ENCODE measurements at places on chromosomes 12 and 14.
A peak's percentile ranks its signal among the peaks of the same experiment; 100 is the strongest.

GRCh38 chr12:13596714-13597113, 384.7 kb downstream of the GRIN2B start:
- DNase-seq: no peak

DNA sequence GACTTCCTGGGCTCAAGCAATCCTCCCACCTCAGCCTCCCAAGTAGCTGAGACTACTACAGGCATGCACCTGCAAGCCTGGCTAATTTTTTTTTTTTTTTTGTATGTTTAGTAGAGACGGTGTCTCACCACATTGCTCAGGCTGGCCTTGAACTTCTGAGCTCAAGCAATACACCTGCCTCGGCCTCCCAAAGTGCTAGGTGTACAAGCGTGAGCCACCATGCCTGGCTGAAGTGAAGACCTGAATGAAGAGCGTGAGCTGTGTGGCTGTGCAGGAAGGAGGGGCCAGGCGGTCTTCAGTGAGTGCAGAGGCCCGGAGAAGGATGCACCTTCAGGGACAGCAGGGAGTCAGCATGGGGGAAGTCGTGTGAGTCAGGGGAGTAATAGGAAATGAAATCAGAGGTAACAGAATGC, 14.9 kb upstream of the NFKBIA start:
- DNase-seq: no peak

DNA sequence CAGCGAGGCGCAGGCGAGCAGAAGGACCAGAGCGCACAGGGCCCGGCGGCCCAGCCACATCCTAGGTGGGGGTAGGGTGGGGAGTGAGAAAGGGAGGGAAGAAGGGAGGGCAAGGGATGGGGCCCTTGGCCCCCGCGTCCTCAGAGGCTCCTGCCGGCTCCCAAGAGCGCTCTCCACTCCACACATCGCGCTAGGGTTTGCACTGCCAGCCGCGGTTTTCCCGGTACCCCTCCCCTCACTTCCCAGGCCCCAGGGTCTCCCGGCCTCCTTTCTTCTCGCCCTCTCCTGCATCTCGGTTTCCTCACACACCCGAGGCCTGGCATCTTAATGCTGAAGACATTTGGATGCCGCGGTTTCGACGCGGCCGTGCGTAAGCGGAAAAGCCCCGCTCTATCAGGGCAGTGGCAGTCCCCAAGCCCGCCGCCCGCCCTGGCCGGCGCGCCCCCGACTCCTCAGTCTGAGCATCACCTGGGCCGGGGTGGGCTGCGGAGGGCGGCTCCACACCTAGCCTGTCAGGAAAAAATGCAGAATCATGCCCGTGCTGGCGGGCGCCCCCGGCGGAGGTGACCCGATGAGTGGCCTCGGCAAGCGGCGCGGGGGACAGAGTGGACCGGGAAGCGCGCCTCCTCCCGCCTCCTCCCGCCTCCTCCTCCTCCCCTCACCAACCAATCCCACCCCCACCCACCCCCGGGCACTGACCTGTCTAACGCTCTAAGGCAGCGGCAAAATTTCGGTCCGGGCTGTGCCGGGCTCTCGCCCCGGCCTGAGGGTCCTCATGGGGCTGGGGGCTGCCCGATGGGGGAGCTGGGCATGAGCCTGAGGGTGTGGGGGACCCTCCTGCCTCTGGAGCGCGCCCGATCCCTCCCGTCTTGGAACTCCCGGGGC, 686 bp downstream of the B4GALNT1 start:
- peak; percentile 40 for DNase-seq

DNA sequence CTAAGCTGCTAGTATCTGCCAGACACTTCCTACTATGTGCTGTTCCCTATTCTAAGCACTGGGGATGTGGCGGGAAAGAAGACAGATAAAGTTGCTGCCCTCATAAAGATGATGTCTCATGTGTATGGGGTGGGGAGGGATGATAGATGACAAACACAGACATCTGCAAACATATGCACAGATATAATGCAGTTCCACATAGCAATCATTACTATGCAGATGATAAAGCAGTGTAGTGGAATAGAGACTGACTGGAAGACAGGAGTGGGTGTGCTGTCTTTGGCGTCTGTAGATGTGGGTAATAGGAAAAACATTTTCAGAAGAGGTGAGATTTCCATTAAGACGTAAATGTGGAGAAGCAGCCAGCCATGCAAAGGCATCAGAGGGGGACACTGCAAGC, 243.6 kb downstream of the DPY19L2 start:
- DNase-seq: no peak

DNA sequence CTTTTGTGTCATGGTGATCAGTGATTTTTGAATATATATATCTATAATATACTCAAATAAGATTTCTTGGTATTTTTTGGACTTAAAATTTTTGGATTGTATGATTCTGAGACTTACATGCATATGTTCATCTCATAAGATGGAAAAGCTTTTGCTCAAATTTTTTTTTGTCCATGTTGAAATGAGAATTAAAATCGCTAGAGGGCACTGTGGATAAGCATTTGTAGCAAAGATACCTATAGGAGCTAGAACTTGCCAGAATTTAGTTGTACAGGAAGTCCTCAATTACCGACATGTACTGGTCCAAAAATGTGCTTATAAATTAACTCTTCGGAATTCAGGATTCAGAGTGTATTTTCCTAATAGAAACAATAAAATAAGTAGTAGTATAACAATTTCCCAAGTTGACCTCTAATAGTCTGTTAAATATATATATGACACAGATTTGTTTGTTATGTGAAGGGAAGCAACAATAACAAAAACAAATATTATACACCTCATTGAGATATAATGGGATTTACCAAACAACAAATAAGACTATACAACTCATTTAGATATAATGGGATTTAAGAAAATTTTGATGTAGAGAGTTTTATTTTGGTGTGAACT, 179.6 kb downstream of the TMEM117 start:
- DNase-seq: peak; percentile 55

DNA sequence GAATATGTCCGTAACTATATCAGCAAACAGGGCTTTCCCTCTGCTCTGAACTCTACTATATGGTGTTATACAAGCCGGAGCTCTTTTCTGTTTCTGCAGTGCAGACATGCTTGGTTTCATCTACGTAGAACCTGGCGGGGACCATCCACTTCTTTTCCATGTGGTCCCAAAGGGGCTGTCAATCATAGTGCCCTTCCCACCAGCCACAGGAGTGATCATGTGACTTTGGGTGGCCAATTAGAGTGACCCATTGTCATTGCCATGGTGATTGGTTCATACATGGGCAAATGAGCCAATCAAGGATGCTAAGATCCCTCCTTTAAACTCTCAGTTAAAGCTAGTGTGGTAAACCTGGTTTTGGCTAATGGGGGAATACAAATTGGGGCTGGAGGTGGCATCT, 281.3 kb downstream of the TMEM132D start:
- DNase-seq: no peak

GRCh38 chr14:68683326-68683725, 109.5 kb downstream of the ZFP36L1 start:
- DNase-seq: peak; percentile 64

DNA sequence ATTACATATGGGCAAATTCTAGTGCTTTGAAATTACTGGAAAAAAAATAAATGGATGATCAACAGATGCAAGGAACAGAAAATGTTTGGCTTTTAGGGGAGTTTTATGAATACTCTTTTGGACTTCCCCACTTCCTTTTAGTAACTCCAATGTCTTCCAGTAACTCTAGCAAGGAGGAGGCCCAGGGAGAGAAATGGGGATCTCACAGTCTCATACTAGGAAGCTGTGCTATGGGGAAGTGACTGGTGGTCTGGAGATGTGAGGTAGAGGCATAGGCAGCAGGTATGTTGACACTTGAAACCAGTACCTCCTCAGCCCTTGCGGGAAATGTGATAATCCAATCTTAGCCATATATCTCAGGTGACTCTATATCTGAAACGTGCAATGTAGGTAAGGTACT, 68.1 kb downstream of the CRADD start:
- DNase-seq: peak; percentile 80

GRCh38 chr14:76941946-76942805, 86.3 kb downstream of the IRF2BPL start:
- peak; percentile 64 for DNase-seq

DNA sequence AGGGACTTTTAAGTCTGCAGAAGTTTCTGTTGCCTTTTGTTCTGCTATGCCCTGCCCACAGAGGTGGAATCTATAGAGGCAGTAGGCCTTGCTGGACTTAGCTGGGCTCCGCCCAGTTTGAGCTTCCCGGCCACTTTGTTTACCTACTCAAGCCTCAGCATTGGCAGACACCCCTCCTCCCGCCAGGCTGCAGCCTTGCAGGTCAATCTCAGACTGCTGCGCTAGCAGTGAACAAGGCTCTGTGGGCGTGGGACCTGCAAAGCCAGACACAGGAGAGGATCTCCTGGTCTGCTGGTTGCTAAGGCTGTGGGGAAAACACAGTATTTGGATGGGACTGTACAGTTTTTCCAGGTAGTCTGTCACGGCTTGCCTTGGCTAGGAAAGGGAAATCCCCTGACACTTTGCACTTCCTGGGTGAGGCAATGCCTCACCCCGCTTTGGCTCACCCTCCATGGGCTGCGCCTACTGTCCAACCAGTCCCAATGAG, 43.7 kb downstream of the CCDC59 start:
- no peak for DNase-seq

- DNase-seq: no peak
Measured at GRCh38 chr12:49917788-49918173, 14.1 kb upstream of the FAIM2 start.

DNA sequence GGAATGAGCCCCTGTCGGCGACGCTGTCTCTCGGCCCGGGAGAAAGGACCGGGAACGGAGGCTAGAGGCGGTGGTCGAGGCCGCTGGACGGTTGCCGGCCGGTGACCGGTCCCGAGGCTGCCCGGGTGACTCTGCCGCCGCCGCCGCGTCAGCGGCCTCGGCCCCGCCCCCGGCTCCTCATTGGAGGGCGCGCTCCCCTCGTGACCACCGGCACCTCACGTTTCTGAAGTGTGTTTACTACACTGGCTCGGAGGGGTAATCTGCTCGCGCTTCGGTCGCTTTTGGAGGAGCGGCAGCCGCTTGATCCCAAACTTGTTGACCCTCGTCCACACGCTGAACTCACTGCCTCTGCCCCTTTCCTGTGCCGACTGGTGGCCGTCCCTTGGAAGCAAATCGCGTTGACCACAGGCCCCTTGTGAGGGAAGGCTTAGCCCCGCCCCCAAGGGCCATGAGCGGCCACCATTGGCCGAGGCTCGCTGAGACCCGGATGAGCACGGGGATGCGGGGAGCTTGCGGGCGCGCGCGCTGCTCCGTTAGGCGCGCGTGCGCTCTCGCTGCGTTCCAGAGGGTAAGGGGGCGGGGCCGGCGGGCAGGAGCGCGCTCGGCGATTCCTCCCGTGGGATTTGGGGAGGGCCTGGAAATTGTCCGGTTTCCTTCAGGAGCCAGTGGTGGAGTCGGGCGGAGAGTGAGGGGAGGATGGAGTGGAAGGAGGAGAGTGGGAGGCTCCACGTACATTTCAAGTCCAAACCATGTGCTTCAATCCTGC, at the start of gene CRY1:
Gene CRY1 (minus strand): TSS at position 133 of the 766 bp plus-strand sequence. CDS start 588 bp downstream, outside the sequence.
- DNase-seq: peak; percentile 99

GRCh38 chr12:68175557-68176061, 16.1 kb upstream of the IFNG start:
- DNase-seq: no peak

DNA sequence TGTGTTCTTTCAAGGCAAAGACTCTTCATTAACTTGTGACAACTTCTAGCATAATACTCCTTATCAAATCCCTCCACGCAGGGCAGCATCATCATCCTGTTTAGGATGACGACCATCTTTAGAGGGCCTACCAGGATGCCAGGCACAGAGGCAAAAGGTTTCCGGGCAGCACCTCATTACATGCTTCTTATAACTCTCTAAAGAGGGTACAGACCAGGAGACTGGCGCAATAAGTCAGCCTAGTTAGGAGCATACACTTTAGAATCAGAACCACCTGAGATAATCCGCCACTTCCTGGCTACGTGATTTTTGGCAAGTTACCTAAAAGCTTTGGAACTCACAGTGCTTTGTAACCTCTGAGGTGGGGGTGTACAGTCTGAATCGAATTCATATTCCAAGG, 136.0 kb upstream of the NOS1 start:
- DNase-seq: no peak

DNA sequence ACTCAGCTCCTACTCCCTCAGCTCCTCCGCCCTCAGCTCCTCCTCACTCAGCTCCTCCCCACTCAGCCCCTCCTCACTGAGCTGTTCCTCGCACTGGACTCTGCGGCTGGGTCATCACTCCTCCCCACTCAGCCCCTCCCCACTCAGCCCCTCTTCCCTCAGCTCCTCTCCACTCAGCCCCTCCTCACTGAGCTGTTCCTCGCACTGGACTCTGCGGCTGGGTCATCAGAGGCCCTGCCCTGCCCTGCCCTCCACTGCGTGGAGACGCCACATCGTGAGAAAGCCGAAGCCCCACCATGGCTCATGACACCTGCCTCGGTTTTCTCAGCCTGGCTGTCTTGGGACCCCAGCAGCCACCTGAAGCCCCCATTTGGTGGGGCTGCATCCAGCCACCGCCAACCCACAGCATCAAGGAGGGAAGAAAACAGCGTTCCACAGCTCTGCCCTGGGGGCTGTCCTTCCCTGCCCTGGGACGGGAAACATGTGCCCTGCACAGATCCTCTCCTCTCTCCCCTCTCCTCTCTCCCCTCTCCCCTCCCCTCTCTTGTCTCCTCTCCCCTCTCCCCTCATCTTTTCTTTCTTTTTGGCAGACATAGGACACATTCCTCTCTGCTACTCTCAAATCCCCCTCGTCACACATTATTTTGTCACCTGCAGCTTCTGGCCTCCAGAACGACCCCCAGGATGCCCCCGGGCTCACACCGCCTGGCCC, 17.7 kb downstream of the NOC4L start:
- DNase-seq: no peak

DNA sequence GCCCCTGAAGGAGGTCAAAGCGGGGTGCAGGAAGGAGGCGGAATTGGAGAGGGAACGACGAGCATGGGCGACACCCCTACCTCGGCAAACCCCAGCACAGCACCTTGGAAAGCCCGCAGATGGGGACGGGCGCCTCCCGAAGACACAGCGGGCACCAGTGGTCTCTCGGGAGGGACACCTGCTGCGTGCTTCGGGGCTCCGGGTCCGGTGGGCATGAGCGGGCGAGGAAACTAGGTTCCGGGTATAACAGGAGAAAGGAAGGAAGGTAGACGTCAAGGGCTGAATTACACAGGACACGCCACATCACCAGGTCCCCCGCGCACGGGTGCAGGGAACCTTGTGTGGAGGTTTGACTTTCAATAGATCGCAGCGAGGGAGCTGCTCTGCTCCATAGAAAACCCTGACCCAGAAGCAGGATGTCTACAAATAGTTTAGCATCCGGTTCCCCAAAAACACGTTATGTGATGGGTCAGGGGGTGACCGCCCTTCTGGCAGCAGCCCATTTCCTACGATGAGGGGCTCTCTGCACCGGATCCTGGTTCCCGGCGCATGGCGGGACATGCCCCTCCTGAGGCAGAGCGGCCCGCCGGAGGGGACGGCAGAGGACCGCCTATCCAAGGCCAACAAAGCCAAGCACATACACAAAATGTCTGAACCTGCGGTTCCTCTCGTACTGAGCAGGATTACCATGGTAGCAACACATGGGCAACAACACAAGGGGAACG, 196.9 kb downstream of the ALG10 start:
- no peak for DNase-seq

GRCh38 chr12:66979251-66979650, 289.9 kb upstream of the CAND1 start:
- no peak for DNase-seq
